ENCODE measurements at places on chromosomes 12 and 14.
A peak's percentile ranks its signal among the peaks of the same experiment; 100 is the strongest.

DNA sequence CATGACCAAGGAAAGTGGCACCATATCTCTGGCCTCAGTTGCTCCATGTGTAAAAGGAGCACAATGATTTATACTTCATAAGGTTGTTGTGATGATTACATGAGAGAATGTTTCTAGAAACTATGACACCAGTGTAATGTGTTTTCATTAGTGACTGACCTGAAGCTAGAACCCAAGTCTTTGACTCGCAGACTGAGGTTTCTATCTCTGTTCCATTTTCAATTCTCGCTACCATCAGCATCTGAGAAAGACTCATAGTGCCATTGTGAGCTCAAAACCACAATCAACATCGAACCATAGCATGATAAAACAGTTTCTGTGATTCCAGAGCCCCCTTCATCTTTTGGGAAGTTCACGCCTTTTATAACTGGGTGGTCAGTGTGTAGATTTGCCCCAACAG lies 53.8 kb downstream of the STAB2 start:
- no peak for DNase-seq

DNA sequence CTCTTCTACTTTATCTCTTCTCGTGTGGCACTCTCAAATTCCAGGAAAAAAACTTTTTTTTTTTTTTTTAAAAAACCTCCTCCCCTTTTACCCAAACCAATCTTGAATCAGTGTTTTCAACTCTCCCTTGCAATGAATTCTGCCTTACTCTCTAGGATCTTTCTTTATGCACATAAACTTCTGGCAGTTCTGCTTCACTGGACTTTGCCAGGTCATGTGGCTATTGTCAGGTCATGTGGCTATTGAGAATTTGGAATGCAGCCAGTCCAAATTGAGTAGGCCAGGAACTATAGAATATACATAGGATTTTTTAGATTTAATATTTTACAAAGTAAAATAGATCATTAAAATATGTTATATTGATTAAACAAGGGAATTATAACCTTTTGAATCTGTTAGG lies 218.2 kb downstream of the TMTC3 start:
- no peak for DNase-seq

DNA sequence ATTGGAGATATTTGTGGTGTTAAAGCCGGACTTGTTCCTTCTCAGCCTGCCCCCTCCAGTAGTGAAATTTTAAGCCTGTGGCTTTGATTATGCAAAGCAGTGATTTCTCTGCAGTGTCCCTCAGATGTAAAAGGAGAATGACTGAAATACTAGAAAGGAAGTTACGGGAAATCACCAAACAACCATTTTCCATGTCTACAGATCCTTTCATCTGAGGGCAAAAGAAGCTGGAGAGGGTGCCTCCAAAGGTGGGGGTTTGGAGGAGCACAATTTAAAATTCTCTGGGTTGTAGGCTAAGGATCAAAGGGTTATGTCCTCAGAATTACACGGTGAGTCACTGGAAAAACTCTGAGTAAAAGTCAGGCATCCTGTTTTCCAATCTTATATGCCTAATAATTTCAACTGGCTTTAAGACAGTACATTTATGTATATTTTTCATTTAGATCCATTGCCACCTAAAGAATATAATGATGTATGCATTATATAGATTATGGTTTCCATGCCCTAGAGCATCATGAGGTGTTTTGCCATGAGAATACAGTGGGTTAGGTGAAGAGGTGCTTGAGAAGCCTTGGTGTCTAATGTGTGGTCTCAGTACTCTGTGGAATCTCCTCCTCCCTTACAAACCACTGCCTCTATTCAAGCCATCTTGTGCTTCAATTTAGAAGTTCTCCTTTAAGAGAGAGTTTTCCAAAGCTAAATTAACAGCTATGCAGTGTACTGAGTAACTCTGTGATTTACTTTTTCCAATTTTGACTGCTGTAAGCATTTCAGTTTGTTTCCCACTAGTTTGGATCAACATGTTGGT lies 362.1 kb downstream of the RAD51B start:
- no peak for DNase-seq

DNA sequence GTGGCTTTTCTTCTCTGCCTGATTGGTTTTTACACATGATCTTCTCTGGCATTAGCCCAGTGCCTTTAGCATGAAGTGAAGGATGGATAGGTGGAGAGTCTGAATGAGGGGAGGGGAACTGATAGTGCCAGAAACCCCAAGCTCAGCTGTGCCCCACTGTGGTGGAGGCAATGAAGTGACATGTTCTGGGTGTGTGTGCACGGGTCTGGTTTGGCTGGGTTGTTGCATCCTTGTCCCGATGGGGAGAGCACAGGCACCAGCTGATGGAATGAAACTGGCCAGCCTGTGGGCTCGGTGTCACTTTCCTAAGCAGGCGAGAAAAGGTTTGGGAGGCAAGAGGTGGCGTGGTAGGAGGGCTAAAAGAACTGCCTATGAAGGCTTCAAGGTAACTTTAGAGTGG lies 65.3 kb downstream of the CACNA1C start:
- DNase-seq = no peak

GRCh38 chr12:16524378-16524777 lies 81.6 kb downstream of the LMO3 start:
- DNase-seq = no peak

- DNase-seq = no peak
Observed at GRCh38 chr14:58918066-58918738, 270.3 kb upstream of the DAAM1 start.

- no peak for DNase-seq
Observed at GRCh38 chr12:75854681-75855309, 176.8 kb downstream of the PHLDA1 start.

DNA sequence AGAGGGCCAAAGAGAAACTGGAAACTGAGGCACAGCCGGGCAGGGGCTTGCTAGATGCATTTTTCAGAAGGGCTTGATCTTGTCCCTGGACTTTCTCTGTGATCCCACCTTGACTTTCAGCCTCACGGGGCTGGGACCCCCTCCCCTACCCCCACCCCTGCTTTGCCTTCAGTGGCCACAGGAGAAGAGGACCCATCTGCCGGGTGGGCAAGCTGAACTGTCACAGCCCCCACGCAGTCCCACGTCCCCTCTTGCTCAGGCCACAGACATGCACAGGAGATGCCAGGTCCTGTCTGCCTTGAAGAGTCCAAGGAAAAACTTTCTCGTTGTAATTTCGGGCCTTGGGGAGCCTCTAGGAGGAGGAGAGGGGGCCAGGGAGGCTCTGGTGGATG lies 158.9 kb downstream of the KIF26A start:
- no peak for DNase-seq

DNA sequence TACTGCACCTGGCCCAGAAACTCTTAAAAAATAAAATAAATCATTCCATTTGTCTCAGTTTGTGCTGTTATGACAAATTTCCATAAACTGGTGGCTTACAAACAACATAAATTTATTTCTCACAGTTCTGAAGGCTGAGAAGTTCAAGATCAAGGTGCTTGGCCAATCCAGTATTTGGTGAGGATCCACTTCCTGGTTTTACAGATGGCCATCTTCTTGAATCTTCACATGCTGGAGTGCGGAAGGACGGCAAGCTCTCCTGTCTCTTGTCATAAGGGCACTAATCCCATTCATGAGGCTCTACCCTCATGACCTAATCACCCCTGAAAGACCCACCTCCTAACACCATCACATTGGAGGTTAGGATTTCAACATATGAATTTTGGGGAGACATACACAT lies 29.9 kb upstream of the MYBPC1 start:
- no peak for DNase-seq

- no peak for DNase-seq
Observed at GRCh38 chr14:102092806-102093205, 6.0 kb upstream of the HSP90AA1 start.

DNA sequence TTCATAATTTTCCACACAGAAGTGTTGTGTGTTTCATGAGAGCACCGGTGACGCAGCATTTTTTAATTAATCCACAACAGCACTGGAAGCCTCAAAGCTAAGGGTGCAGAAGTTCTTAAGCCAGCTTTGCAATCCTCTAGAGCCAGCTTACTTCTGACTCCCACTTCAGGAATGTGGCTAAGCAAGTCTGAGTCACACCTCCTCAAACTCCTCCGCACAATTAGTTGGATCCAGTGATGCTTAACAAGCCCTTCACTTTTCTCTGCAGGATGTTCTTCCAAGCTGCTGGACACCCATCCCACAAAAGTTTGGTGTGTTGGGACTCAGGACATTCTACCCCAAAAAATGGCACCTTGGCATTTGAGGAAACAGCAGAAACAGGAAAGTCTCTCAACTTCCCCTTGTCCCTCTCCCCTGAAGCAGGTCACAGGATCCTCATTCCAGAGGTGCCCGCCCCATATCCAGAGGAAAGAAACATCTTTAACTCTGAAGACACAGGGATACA lies 210.0 kb downstream of the PPM1H start:
- no peak for DNase-seq

DNA sequence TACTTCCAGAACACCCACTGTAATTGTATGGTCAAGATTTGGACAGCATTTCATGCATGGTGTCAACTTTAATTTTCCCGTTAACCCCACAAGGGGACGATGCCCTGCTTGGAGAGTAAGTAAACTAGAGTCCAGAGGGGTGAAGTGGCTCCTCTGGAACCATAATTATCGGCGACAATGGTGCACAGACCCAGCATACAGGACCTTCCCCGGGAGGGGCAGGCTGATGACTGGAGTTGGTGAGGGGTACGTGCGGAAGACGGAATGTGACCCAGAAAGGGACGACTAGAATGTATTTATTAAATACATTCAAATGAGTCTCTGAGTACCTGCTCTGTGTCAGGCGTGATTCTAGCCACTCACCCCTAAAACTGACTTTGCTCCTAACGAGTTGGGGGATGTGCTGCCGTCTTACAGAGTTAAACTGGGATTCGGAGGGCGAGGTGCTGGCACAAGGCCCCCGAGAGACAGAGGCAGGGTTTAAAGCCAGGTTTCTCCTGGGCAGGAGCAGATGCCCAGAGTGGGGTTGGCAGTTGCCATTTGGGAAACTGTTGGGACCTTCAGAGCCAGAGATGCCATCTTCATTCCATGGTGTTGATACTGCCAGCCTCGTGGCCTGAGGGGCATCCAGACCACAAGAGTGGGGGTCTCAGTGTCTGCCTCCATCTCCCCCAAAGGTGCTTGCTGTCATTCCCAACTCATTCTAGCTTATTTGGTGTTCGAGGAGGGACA lies 10.9 kb downstream of the RTL1 start:
- DNase-seq = no peak

DNA sequence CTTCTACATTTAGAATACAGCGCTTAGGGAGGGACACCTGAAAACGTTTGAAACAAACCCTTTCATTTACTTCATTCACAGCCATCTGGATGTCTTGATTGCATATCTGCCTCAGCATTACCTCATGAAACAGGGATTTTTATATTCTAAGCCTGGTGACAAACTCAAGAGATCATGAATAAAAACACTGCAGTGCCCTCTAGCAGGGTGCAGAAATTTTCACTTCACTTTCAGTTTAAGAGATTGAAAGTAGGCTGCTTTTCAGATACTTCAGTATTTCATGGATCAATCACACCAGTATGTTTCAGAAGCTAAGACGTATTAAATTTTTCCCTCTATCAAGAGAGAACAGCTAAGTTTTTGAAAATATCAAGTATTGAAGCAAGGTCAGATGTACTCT lies 467.8 kb downstream of the MDGA2 start:
- no peak for DNase-seq

DNA sequence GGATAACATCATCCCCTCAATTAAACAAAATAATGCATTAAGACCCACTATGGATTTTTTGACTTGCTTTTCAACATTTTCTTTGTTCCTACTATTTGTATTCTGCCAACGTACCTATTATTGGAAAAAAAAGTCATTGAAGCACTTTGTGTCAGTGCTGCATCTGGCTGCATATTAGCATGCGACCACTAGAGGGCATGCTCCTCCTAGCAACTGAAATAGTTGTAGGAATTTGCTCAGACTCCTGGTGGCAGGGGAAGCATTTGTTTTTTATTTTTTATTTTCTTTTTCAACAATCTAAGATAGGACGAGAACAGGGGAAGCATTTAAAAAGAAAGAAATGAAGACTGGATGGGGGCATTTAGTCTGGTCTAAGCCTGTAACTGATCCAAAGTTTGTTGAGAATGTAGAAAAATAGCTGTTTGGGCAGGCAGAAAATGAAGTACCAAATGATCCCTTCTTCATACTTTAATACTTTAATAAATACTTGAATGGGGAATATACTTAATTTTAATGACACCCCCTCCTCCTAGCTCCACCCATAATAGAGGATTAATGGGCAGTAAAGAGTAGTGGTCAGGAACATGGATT lies 14.5 kb upstream of the CLEC4A start:
- peak; percentile 6 for DNase-seq

DNA sequence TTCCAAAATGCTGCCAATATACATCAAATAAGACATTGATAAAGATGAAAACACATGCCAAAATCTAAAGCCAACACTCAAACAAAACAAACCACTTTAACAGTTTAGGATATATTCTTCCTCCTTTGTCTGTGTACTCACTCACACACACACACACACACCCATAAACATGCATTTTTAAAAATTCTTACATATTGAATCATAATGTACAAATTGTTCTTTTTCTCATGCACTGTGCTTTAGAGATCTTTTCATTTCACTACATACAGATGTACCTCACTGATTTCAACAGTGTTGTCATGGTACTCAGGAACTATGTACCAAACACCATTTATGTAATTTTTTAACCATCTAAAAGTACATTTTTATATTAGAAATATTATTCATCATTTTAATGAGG lies 9.5 kb upstream of the RERG start:
- DNase-seq = no peak

DNA sequence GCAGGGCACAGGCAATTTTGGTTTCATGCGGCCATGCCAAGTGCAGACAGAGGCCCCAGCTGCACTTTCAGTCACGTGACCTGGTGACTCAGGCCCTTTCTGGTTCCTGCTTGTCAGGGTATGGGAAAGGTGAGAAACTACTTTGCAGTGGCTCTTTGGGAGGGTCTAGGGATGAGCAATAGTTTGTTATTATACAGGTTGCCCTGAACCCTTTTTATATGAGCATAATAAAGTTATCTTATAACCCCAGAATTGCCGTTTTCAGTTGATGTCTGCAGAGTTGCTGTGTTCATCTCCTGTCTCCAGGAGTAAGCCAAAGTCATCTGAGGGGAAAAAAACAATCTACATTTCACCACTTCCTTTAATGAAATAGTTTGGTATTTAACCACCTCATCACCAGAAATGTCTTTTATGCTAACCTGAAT lies 30.9 kb upstream of the EMP1 start:
- DNase-seq = no peak

GRCh38 chr14:91722386-91722785 lies 9.5 kb downstream of the CATSPERB start:
- DNase-seq = no peak

DNA sequence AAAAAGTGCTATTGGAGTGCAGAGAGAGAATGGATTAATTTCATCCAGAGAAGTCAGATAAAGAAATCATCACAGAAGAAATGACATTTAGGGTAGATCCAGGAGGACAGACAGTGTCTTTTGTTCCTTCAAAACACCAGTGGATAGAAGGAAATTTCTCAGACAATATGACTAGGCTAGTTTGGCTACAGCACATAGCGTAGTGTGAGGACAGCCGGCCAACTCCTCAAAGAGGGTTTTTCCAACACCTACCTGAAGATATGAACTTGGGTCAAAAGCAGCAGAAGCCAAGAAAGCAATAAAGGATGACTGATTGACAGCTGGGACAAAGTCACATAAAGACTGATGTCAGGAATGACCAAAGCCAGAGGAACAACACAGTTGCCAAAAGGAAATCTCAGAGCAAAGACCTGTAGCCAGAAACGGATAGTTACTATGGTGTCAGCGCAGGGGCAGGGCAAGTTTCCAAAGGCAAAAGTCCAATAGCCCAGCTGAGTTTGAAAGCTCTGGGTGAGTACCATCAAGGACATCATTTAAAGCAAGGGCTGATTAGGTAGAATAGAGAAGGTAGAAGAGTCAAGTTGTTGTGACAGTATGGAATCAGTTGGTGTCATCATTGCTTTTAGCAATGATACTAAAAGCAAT lies 58.7 kb upstream of the PDE3A start:
- DNase-seq = no peak

GRCh38 chr12:20620261-20620660 lies 74.9 kb upstream of the SLCO1C1 start:
- no peak for DNase-seq

Measured in cerebellar nuclear complex (tissue), 1 donor.